Caudate nucleus (tissue), 63 donors: ENCODE measurements at places on chromosomes 1 and 21.

- DNase-seq, result no peak
These were observed 1455.2 kb downstream of the AMY1C start for GRCh38 chr1:105204836-105205371.

GRCh38 chr1:79089946-79090345 lies 83.4 kb upstream of the ADGRL4 start:
- no peak for DNase-seq

GRCh38 chr1:159803956-159804689 lies 2.0 kb downstream of the FCRL6 start:
- no peak for DNase-seq

DNA sequence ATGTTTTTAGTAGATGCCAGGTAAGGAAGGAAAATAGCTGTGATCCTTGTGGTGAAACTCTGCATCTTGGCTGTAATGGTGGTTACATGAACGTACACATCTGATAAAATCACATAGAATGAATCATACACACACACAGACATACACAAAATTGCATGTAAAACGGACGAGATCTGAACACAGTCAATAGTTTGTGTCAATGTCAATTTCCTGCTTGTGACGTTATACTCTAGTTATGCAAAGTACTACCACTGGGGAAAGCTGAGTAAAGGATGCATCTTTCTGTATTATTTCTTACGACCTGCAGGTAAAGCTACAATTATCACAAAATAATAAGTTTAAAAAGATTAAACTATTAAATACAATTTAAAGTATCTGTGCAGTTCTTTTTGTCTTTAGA lies 493.7 kb upstream of the ZP4 start:
- DNase-seq, result no peak

- no peak for DNase-seq
These were observed 22.8 kb downstream of the RAB7B start for GRCh38 chr1:205980237-205980870.

GRCh38 chr1:246068217-246068512 lies 438.9 kb downstream of the SMYD3 start:
- no peak for DNase-seq

GRCh38 chr1:31434101-31434871 lies 21.3 kb downstream of the SERINC2 start:
- DNase-seq, result no peak
